ENCODE measurements at places on chromosomes 6 and 20. TPM values are rescaled to one million over a fixed set of nuclear protein-coding genes. Genes with fewer than 3 reads are reported as not detected.

- no peak for DNase-seq
Measured at GRCh38 chr6:74979065-74979766, 226.6 kb downstream of the COL12A1 start.

Gene RGS19
- 32.0 TPM for total RNA-seq

Gene RNF182
- 22.2 TPM for total RNA-seq

DNA sequence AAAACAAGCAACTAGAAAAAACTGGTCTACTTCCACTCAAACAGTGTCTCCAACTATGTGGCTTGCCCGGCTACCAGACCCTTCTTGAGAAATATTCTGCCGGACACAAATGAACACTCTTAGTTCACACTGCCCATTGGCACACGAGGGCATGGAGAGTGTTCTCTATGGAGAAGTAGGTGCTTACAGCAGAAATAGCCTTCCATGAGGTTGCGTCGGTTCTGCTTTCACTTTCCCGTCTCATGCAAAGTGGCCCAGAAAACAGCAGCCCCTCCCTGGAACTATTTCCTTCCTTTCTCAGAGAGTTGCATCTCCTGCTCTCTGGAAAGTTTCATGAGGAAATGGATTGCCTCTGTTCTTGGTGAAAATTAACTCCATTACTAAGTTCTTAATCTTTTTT is 9.5 kb upstream of the HLA-DOA start:
- DNase-seq = no peak

Gene LST1
- total RNA-seq = not detected

DNA sequence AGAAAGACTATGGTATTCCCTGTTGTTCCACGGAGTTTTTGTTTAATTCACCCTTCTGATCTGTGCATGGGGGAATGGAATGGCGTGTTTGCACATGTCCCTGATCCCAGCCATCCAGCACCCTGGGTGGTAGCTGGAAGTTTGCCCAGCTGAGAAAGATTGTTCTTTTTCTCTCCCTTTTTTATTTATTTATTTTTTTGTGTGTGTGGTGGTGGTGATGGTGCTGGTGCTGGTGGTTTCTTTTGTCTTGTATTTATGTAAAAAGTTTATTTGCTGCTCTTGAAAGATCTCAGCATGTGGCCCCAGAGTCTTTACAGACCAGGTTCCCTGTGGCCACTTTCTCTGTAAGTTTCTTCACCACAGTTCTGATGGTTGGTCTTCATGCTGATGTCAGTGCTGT is 372.6 kb downstream of the UTRN start:
- DNase-seq = no peak

- DNase-seq = no peak
Measured at GRCh38 chr6:8499540-8499939, 64.2 kb upstream of the SLC35B3 start.

Gene OPRL1
- 3.9 TPM for total RNA-seq

DNA sequence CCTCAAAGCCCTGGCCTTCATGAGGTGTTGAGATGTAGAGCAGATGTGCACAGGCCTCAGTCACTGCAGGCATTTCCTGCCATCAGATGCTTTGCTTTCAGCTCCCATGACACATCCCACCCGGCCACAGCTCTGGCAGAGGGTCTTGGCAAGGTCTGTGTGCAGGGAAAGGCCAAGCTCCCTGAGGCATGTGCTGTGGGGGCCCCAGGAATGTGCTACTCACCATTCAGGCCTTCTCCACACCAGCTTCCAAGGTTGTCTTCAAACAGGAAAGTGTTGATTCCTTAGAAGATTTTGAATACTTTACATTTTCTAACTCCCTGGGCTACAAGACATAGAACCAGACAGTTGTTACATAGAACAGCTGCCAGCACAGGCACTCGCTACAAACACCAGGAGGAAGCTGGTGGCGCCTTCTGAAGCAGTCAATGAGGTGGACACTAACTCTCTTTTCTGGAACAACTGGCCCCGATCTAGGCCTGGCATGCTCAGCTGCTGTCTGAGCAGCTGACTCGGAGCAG is 27.8 kb downstream of the CASS4 start:
- no peak for DNase-seq

GRCh38 chr6:68638230-68638900 is 3.3 kb downstream of the ADGRB3 start:
- no peak for DNase-seq

GRCh38 chr6:71239694-71240093 is 48.9 kb upstream of the OGFRL1 start:
- DNase-seq = no peak

GRCh38 chr6:30364591-30364990 is 19.6 kb downstream of the RPP21 start:
- DNase-seq = no peak

Gene BMP5
- total RNA-seq = 17.7 TPM

- no peak for DNase-seq
Measured at GRCh38 chr20:4740774-4741431, 19.2 kb downstream of the PRND start.

DNA sequence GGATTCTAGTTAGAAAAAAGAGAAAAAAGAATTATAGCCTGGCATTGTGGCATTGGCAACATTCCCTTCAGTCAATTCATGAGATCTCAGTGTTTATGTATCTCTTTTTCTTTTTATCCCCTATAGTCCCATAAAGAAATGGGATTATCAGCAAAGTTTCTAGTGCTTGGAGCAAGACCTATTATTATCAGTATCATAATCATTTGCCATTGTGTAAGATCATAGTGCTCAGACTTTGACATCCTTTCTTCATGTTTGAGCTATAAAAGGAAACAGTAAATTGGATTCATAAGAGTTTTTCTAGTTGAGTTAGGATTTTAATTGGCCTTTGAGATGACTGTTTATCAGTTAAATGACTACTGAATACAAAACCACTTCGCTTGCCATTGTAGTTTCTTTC is 295.6 kb downstream of the GRIK2 start:
- no peak for DNase-seq

Gene ZC3H12D
- total RNA-seq = 0.26 TPM

DNA sequence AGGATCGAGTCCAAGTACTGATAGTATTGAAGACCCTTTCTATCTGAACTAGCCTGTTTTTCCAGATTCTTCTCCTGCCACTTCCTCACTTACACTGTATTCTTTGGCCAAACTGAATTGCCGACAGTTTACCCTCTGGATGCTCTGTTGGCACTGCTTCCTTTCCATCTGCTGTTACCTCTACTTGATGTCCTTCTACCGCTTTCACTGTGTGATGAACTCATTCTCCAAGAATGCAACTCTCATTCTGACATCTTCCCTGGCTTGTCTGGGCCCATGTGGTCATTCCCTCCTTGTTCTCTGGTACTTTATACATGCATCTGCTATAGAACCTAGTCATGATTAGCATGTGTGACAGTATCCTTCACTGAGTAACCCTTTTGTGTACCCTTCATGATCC is 16.3 kb downstream of the RPRD1B start:
- no peak for DNase-seq

GRCh38 chr6:136775081-136775480 is 17.2 kb downstream of the MAP3K5 start:
- no peak for DNase-seq

DNA sequence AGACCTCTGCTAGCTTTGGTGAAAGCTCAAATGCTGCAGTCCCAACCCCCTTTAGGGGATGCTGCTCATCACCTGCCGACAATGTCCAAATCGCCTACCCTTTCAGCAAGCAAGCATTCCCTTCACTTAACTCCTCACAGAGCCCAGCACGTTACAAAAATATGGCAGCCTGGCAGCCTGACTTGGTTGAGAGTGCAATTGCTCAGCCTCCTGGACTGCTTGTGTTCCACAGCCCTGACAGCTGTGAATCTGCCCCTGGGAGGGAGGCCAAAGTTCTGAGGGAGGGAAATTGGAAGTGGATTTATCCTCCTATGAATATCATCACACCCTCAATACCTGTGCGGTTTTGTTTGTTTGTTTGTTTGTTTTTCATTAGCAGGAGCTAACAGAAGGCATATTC is 231.0 kb downstream of the HIVEP2 start:
- DNase-seq = no peak

DNA sequence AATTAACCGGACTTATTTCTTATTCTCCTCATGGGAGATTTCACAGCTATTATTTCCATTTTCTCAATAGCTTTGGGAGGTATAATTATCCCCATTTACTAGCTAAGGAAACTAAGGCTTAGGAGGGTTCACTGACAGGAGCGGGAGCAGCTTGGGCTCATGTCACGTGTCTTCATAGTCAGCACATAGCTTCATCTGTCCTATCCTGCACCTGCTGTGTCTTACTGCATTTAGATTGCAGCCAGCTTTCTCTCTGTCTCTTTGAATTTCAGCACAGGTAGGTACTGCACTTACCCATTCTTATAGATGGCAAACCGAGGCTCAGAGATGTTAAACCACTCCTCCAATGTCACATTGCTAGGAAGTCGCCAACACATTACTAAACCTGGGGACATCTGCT is 839.9 kb downstream of the MAFB start:
- no peak for DNase-seq

Gene BMP7
- 11.5 TPM for total RNA-seq

DNA sequence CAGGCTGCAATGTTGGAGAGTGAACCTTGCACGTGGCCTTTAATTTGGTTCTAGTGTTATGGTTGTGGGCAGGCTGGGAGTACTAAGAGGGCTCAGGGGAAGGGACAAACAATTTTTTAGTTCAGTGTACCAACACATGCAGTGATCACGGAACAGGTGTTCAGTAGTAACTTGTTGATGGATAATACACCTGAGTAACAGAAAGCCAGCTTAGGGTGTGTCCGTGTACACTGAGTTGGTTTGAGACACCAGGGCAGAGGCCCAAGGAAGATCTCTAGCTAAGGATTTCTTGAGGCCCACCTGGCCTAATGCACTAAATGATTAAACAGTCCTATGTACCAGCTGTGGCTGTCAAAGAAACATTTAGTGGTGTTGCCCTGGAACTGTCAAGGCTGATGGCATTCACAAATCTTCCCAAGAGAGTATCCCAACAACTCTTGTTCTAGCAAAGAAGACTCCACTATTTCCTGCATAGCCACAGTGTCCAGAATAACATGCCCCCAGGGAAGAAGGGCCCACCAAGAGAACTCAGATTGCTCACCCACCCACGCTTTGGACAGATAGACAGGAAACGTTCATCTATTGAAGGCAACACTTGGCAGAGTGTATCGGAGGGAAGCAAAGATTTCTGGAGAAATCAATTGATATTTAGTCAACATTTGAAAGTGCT is 60.0 kb downstream of the CD83 start:
- no peak for DNase-seq

DNA sequence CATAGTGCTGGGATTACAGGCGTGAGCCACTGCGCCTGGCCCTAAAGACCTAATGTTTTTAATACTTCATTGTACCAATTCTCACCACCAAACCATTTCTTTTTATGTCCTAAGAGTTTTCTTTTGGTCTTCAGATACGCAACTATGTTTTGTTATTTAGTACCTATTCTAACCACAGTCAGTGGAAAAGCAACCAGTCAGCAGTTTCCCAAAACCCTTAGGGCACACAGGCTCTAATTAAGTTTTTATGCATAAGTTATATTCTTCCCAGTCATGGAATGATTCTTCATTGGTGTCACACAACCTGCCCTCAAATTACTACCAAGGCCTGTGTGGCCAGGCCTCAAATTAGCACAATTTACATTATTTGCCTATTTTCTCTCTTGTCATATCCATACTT is 247.7 kb upstream of the KCNQ5 start:
- no peak for DNase-seq

Gene ENPP5
- total RNA-seq = not detected

Gene AKAP12
- total RNA-seq = 267 TPM

GRCh38 chr6:130824978-130825694 is 2.1 kb upstream of the SMLR1 start:
- DNase-seq = no peak

Gene SLC22A7
- not detected for total RNA-seq

DNA sequence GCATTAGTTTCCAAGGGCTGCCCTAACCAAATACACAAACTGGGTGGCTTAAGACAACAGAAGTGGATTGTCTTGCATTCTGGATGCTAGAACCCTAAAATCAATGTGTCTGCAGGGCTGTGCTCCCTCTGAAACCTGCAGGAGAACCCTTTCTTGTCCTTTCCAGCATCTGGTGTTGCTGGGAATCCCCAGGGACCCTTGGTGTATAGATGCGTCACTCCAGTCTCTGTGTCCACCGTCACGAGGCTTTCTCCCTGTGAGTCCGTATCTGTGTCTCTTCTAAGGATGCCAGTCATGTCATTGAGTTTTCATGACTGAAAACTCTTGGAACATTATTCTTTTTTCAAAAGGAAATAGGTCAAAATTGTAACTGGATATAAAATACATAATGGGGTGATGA is 142.9 kb downstream of the RNASET2 start:
- no peak for DNase-seq

Gene NOTCH4
- 2.0 TPM for total RNA-seq

DNA sequence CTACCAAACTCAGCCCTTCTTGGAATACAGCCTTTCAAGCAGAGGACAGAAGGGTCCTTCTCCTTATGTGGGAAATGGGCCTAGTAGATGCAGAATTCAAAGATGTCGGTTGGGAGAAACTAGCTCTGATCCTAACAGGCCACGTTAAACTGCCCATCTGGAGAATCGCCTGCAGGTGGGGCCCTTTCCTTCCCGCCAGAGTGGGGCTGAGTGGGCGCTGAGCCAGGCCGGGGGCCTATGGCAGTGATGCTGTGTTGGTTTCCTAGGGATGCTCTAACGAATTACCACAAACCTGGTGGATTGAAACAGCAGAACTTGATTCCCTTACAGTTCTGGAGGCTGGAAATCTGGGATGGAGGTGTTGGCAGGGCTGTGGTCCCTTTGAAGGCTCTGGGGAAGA is 9.1 kb downstream of the MAPK13 start:
- no peak for DNase-seq

GRCh38 chr20:48679011-48679410 is 148.8 kb downstream of the PREX1 start:
- DNase-seq = no peak

- DNase-seq = no peak
Measured at GRCh38 chr6:44538807-44539201, 151.3 kb downstream of the CDC5L start.

GRCh38 chr6:113076116-113076515 is 729.0 kb downstream of the RFPL4B start:
- no peak for DNase-seq

GRCh38 chr20:36336954-36337704 is 31.0 kb downstream of the DLGAP4 start:
- no peak for DNase-seq

GRCh38 chr6:73285674-73286283 is 22.8 kb upstream of the KHDC1 start:
- no peak for DNase-seq

Gene MAPK13
- total RNA-seq = 2.5 TPM

DNA sequence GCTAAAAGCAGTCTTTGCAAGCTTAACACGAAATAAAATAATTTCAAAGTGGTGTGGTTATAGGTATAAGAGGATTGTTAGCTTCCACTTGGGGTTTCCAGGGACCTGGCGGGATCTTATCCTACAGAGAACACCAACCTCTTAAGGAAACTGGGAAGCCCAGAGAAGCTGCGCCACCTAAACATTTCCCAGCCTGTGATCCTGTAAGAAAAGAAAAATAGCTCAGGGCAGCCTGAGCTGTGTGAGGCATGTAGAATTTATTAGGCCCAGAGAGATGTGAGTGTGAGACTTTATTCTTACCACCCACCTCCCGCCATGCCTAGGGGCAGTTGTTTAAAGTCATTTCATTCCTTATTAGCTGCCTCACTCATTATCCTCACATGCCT is 54.1 kb downstream of the CCN2 start:
- no peak for DNase-seq

Measured in Panc1 (cell line).